ENCODE measurements at places on chromosomes 3 and 15. TPM values are rescaled to one million over a fixed set of nuclear protein-coding genes. Genes with fewer than 3 reads are reported as not detected.

DNA sequence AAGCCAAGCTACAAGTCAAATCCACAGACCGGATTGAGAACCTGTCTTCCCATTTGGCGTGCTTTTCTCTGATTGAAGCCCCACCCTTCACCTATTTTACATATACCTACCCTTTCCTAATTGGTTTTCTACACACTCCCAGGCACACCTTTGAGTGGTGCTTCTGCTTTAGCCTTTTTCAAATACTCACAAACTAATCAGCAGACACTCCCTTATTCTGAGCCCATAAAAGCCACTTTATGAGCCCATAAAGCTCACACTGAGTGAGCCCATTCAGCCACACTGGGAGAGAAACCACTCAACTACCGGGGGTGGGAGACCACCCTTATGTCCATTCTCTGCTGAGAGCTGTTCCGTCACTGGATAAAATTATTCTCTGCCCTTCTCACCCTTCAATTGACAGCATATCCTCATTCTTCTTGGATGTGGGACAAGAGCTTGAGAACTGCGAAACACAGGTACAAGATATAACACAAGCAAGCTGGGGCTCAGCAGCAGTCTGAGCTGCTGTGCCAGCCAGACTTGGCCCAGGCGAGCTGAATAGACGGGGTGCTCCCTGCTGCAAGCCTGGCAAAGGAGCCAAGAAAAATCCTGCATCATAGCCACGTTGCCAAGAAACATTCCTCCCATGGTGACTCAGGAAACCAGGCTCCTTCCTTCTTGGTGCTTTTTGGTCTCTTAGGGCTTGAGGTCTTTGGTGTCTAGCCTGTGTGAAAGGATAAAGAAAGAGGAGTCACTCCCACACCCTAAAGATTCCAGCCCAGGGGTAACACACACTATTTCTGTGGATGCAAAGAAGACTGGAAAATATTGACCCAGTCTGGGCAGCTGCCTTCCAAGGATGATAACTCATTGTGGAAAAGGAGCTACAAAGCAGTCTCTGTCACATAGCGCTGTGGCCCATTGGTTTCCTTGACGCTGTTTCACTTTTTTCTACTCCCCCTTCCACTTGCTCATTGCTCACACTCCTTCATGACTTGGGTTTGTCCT, 609.7 kb downstream of the MCTP2 start:
- no peak for DNase-seq

DNA sequence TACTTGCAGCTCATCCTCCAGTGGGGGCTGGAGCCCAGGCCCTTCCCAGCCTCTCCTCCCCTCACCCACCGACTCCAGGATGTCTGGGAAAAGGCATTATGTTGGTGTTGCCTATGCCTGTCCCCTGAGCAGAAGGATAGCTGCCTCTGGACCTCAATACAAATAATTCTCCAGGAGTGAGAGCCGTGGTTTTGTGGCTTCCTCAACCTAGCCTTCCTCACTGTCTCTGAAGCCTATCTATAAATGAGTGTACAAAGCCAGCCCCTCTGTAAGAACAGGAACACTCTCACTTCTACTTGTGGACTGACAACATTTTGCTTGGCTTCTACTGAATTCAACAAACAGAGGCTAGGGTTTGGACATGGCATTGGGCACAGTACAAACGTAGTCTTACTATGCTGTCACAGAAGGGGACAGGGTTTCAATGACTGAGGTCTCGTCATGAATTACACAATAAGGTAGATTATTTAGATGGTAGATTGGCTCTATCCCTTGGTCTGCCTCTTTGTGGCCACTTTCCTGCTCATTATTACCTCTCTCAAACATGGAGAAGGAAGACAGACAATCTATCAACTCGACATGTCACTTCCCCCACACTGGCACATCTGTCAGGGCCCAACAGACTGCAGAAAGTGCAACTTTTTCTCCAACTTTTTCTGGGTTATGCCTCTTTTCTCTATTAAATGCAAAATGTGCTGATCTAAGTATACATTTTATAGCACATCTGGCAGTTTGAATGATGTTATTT, 82.8 kb upstream of the MEX3B start:
- DNase-seq = no peak

GRCh38 chr3:127801731-127802313, 20.5 kb downstream of the MGLL start:
- no peak for DNase-seq

DNA sequence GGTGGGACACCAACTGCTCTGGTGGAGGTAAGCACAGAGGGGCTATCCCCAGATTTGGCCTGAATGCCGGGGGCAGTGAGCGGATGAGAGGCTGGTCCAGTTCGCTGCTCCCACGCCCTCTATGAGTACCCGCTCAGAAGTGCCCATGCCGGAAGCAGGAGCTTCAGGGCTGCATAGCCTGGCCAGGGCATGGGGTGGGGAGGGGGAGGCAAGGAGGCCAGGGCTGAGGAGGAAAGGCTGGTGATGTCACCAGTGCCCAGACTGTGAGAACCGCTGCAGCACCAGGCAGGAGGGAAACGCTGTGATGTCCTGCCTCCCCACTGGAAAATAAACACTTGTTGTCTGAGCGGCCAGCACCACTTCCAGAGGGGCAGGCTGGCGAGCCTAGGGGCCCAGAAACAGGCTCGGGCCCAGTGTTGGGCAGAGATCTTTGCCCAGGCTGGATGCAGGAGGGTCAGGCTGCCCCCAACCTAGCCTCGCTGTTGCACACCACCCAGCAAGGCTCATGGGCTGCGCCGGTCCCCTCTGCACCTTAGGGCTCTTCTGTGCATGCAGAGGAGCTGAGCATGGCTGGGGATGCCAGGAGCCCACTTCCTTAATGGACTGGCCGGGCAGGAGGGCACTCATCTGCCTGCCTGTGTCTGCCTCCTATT, 10.9 kb upstream of the DLL4 start:
- DNase-seq = no peak

DNA sequence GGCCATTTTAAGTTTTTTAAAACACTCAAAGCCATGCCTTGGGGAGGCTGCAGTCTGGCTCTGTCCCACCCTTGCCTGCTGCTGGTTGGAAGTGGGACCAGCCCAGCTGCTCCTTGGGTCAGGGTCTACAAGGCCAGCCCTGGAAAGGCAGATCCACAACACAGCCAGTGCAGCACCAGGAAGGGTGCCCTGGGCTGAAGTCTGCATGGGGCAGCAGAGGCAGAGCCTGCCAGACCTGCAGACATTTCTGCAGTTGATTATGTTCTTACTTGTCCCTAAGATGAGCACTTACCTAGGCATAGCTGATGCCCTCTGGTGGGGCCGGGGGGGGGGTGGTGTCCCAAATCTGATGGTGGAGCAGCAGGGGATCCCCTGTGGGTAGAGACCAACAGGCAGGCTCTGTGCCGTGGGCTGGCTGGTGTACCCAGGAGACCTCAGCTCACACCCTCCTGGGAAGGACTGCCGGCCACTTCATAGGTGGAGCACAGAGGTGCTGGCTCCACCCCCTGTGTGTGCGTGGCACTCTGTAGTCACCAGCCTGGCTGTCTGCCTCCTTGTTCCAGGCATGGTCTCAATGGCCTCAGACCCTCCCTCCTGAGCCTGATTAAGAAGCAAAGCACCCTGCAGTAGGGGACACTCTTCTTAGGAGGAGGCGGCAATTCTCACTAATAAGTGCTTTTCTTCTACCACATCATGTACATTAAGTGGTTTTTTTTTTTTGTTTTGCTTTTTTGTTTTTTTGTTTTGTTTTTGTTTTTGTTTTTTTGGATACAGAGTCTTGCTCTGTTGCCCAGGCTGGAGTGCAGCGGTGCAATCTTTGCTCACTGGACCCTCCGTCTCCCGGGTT, 97.4 kb upstream of the KLF13 start:
- DNase-seq = no peak

DNA sequence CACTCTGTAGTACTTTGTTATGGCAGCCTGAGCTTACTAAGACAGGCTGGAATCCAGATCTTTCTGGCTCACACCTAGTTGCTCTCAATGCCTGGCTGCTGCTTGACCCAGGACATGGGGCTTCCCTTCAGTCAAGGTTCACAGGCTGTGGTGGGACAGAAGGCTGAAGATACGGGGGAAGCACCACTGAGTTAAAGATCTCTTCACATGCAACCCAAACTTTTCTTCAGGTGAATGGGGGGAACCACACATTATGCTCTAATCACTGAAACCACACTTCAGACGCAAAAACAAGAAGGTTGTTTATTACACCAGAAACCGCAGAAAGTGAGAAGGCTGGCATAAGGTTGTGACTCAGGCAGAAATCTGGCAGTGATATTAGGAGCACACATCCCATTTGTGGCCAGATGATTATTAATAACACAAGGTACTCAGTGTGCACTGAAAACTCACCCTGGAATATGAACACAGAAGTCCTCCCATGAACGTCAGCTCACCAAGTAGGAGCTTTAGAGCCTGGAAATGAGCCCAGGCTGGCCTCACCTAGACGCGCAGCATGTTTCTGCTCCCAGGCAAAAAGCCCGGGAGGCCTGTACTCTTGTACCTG, 230.5 kb upstream of the CHRNA7 start:
- no peak for DNase-seq

DNA sequence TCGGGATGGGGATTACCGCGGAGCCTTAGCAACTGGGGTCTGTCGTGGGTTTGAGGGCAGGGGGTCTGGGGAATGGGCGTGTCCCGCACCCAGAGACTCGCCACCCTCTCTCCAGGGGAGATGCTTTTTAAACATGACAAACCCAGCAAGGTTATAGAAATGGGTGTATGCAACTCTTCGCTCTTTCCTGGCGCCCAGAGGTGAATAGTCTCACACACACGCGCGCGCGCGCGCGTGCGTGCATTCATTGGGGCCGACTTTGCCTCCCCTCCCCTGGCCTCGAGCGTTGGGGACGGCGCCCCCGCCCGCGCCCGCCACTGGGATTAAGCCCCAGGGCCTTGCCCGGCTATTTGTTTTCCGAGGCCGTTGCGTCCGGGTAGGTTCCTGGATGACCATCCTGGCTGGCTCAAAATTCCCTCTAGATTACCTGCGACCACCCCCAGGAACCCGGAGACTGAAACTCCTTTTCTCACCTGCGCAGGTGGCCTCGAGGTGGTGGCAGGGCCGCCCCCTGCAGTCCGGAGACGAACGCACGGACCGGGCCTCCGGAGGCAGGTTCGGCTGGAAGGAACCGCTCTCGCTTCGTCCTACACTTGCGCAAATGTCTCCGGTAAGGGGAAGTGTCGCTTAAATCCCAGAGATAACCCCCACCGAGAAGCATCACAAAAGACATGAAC, 777 bp downstream of the GPR160 start:
- DNase-seq = no peak

The FBLN2 gene
- total RNA-seq = 1.6 TPM
